ENCODE measurements at places on chromosomes 11 and 22.

DNA sequence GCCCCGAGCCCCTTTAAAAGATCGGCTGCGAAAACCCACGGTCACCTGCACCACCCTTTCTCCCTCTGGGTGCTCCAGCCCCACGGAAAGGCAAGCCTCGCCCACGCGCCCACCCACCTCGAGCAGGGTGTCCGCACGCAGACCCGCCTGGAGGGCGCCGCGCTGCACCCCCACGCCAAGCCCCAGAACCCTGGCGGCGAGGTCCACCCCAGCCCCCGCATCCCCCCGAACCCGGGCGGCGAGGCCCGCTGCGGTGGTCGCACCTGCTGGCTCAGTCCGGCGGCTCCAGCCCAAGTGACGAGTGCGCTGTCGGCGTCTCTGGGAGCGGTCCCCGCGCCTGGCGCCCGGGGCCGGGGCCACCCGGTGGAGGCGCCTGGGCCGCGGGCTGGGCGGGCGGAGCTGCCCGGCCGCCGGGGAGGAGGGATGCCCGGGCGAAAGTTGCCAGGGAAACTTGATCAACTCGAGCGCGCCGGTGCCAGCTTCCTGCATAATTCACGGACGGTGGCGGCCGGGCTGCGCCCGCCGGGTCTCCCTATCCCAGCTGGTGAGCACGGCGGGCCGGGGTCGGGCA, 1.1 kb downstream of the SHANK2 start:
- DNase-seq = no peak

GRCh38 chr11:3709977-3710376, 38.8 kb upstream of the CHRNA10 start:
- DNase-seq = no peak

DNA sequence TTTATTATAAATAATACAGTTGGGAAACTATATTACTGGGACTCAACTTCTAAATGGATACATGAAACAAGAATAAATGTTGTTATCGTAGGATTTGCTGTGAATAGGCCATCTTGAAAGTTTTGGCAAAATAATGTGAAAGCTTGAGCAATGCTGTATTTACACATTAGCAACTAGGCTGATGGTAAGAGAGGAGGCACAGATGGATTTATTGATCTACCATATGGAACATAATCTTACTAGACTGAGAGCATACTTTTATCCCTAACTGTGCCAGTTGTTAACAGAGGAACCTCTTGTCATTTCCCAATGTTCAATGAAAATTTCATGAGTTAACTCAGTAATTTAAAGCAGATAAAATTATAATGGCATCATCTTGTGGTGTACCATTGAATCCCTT, 22.8 kb downstream of the APIP start:
- DNase-seq = no peak

DNA sequence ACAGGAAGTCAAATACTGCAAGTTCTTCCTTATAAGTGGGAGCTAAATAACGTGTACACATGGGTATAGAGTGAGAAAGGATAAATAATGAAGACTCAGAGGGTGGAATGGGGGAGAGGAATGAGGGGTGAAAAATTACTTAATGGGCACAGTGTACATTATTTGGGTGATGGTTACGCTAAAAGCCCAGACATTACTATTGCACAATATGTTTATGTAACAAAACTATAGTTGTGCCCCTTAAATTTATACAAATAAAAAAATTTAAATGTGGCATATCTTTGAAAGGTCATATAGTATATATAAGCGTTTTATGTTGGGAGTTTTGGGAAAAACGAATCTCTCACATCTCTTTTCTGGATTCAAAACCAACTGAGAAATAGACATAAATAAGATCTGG, 96.1 kb downstream of the KIF18A start:
- DNase-seq = no peak

DNA sequence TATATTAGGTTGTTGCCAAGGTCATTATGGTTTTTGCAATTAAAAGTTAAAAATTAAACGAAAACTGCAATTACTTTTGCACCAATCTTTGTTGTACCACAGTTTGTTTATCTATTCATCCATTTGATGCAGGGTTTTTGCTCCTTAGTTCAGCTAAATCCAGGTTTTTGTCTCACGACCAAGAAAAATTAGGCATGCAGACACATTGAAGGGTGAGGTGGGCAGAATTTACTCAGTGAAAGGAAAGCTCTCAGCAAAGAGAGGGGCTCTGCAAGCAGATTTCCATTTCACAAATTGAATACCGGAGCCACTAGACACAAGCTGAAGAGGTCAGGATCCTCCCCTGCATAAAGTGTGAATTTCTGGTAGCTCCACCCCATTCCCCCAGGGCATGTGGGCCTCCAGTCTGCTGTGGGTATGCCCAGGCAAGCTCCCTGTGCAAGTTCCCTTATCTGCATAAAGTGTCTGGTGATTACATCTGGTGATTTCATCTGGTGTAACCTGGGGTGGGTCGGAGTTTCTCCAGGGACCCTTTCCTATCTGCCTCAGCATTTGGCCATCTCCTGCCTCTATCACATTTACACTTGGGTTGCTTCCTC, 33.3 kb downstream of the APOL6 start:
- DNase-seq = no peak

DNA sequence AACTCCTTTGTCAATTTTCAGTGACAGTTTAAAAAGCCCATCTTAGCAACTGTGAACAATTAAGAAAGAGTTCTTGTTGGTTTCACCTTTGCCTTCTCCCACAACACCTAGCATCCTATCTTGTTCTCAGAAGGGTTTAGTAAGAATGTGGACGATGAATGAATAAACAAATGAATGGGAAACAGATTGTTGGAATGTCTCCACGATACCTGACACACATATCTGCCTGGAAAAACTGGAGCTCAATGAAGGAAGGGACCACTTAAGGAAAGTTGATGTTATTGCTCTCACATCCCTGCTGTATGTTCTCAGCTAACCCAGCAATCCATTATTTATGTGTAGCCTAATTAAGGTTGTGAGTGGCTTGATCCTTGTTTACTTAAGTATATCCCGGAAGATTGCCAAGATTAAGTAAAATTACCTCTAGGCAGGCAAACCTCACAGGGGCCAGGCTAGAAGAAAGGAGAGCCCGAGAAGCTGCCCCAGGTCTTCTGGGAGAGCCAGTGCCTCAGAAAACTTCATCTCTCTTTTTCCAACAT, 286.4 kb downstream of the NXPE2 start:
- no peak for DNase-seq

GRCh38 chr11:33544593-33545373, 155.8 kb downstream of the C11orf91 start:
- DNase-seq = no peak

DNA sequence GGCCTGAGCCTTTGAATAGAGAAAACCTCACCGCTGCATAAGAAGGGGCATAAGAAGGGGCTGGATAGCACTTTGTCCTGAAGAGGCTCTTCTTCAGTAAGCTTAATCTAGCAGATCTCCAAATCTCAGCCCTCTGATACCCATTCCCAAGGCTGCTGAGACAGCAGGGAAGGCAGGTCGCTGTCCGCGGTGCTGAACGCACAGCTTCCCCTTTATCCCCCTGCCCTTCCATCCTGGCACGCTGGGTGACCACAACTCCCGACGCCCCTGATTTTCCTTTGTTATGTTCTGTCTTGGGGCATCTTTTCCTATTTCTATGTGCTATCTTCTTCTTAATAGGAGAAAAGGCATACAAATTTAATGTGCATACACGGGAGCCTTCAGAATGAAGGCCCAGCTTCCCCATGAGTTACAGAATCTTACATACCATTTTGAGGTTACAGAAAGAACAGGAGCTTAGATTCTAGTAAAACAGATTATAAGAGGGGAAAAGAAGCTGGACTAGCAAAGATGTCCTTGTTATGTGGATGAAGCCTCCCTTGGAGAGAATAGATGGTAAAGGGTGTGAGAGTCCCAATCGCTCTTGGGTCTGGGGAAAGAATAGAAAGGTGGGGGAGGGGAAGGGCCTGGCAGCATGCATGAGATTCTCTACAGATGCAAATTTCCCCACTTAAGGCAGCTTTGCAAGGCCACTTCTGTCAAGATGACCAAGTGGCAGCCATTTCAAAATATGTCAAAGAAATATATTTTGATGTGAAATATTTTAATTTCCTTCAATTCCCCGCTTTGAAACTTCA, 5.7 kb upstream of the SULT4A1 start:
- peak; percentile 23 for DNase-seq

DNA sequence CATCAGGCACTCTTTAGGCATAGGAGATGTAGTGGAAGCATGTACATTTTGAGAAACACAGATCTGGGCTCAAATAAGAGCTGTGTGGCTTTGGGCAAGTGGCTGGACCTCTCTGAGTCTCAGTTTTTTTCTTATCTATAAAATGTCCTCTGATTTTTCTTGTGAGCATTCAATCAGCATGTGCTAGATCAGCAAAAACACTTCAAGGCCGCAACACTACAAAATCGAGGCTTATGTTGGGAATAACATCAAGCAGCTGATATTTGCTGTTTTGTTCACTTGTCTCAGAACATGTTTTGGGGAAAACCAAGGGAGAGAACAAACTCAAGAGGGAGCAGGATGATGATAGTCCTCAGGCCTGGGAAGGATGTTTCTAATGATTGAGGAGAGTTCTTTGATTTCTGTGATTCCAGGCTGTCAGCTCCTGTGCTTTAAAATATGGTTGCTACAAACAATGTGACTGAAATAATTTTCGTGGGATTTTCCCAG, at the start of gene OR4X1:
Gene OR4X1 (plus strand): TSS at position 439 of the 489 bp plus-strand sequence. CDS start 0 bp downstream, at position 439.
- no peak for DNase-seq

DNA sequence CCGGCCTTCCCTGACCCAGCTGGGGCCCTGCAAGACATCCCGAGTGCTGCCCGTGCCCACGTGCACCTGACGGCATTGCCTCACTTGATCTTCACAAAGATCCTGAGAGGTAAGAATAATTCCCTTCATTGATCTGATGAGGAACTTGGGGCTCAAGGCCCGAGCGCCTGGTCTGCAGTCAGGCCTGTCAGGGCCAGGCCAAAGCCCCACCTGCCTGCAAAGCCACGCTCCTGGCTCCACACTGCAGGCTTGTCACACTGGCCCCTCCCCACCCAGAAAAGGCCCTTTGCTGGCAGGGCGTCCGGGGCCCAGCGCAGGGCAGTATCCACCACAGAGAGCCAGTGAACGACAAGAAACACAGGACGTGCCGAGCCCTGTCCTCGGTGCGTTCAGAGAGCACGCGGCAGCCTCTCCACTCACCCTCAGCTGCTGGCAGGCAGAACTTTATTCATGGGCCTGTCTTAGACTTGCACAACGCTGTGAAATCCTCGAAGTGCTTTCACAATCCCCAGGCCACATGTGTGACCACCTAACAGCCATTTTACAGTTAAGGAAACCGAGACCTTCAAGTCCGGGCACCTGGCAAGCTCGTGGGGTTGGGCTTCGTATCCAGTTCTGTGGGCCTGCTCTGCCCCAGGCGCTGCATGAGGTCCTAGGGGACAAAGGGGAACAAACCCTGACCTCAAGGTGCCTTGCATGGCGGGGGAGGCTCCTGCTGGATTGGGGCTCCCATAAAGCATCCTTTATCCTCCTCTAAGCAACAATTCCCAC, 14.8 kb downstream of the KIAA0930 start:
- no peak for DNase-seq

- DNase-seq = peak; percentile 41
These were observed 1.4 kb downstream of the PCSK7 start for GRCh38 chr11:117230286-117230961.

DNA sequence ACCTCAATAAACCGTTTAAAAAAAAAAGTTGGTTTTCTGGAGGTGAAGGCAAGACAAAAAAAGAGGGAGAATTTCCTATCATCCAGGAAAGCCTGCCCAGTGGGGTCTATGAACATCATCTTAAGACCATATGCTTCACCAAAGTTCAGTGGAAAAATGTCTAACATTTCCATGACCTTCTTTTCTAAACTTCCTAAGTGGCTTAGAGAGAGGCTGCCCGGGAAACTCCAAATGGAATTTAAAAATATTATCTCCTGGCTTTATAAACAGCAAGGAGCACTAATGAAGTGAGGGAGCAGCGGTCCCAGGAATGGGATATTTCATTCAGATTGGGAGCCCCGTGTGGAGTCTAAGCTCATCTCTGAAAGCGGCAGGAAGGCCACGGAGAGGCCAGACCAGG, 46.9 kb downstream of the ETS1 start:
- no peak for DNase-seq

DNA sequence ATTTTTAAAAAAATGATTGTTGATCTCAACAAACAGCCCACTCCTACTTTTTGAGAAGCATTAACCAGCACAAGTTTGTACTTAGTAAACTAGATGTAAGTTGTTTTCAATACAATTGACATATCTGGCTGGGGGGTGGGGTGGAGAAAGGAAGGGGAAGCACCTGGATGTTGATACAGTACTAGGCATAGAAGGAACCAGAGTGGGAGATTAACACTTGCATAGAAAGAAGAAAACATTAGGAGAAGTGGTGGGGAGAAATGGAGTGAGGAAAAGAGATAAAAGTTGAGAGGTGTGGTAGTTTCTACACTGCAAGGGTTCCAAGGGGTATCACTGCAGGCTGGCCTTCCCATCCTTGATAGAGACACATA, 10.6 kb upstream of the GAB2 start:
- no peak for DNase-seq

- no peak for DNase-seq
These were observed 64.2 kb downstream of the ENDOD1 start for GRCh38 chr11:95153857-95154246.

DNA sequence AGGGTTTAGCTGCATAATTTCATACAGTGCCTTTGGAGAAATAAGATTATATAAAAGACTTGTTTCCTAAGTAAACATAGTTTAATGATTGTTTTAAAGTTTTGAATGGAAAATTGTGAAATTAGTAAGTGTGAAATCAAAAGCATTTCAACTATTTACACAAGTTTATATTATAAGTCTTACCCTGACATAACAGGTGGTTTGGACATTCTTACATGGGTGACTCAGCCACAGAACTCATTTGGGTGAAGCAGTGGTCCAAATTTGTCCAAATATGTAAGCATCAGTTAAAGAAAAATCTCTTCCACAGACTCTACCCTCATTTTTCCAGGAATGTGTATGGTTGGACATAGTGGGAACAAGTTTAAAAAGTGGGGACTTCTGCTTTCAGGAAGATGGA, 68.0 kb downstream of the USP47 start:
- no peak for DNase-seq

DNA sequence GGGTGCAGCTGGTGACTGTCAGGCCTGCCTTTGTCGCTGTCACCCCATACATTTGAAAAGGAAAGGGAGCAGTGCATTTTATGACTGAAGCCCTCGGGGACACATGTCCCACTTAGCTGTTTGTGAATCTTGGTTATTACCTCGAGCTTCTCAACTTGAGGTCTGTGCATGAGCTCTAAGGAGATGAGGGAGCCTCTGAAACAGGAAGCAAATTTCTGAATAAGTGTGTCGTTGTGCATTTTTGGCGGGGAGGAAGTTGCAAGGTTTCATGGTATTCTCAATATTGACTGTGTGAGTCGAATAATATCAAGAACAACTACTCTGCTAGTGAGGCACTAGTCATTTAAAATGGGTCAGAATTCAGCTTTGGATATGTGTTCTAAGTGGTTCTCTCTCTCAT, 149.7 kb upstream of the PLET1 start:
- no peak for DNase-seq

DNA sequence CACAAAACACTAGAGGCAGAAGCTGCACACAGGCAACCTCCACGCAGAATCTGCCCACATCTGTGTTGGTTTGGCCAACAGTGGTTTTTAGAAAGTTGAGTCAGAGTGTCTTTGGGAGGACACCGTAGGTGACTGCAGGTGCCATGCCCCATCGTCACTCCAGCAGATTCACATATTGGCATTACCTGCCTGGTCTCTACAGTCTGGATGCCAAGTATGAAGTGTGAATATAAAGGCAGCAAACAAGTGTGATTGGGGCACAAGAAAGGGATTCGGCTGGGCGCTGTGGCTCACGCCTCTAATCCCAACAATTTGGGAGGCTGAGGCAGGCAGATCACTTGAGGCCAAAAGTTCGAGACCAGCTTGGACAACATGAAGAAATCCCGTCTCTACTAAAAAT, 11.0 kb upstream of the FXYD2 start:
- DNase-seq = no peak
